Activated CD4-positive, CD25-positive, alpha-beta regulatory T cell (primary cell): ENCODE measurements at places on chromosomes 7 and 10.
A peak's percentile ranks its signal among the peaks of the same experiment; 100 is the strongest.

GRCh38 chr10:132533571-132534260 lies 3.9 kb upstream of the INPP5A start:
- no peak for DNase-seq

- DNase-seq, result no peak
Observed at GRCh38 chr10:6951732-6952131, 371.7 kb upstream of the PRKCQ start.

GRCh38 chr7:149620961-149621360 lies 123.4 kb upstream of the ZNF746 start:
- peak; percentile 39 for DNase-seq

GRCh38 chr7:24401628-24402593 lies 117.9 kb downstream of the NPY start:
- no peak for DNase-seq

GRCh38 chr7:76998285-76998589 lies 33.9 kb downstream of the SPDYE17 start:
- DNase-seq, result no peak

DNA sequence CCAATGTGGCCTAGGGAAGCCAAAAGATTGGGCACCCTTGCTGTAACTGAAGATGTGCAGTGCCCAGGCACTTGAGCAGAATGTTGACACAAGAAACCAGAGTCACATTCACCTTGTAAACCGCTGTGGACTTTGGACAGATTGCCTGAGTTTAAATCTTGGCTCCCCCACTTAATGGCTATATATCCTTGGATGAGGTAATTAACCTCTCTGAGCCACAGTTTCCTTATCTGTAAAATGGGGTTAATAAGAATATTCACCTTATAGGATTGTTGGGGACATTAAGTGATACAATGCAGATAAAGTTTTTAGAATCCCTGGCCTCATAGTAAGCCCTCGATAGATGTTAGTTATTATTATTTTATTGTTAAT lies 331.0 kb downstream of the LRMDA start:
- DNase-seq, result no peak

- no peak for DNase-seq
Observed at GRCh38 chr10:109957092-109957797, 33.9 kb upstream of the XPNPEP1 start.

DNA sequence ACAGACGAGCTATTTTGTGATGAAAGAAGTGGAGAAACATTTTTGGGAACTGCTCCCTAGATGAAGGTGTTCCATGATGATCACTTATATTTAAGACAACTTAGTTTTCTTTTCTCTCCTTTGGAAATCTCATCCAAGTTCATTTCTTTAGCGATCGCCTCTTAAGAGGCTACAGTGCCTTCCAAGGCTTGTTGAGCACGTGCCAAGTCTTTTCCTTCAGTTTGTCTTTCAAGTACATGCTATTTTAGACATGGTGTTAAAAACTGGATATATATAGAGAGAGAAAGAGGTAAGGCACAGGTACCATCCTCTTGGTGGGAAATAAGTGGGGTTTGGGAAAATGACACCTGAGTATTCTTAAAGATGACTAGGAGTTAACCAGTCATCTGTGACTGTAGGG lies 2.7 kb downstream of the ADK start:
- DNase-seq, result no peak

DNA sequence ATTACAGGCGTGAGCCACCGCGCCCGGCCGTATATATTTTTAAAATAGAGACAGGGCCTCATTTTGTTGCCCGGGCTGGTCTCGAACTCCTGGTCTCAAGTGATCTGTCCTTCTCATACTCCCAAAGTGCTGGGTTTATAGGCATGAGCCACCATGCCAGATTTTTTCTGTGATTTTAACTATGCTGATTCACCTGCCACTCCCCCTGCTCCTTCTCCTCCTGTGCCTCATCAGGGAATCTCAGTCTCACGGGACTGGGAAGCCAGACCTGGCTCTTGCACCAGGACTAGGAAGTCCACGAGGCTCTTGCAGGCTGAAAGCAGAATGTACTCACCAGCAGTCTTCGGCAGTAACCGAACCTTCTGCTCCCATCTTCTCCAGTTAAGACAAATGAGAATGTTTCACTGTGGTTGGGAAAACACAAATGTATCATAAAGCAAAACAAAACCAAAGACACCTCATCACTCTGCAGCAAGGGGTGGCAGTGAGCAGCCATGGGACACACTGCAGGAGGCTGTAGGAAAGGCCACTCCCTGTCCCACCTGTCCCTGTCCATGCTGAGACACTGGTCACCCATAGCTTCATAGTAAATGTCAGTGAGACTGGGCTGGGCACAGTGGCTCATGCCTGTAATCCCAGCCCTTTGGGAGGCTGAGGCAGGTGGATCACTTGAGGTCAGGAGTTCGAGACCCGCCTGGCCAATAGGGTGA lies 78.7 kb upstream of the MKRN1 start:
- DNase-seq, result no peak

- DNase-seq, result no peak
Observed at GRCh38 chr10:113627836-113628235, 36.0 kb downstream of the NRAP start.

DNA sequence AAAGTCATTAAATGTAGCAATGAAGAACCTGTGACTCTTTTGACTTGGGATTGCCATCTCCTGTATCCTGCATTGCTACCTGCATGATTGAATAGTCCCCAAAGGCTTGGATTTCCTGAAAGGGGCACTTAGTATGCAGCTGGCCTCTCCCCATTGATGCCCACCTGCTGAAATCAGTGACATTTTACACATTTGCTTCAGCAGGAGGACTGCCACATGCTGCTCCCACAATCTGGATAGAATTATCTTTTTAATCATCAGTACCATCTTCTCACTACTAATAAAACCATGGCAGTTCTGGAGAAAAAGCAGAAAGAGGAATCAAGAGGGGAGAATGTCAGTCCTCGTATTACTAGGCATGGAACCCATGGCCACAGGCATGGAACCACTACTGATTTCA lies 67.8 kb downstream of the SLC13A1 start:
- DNase-seq, result no peak

DNA sequence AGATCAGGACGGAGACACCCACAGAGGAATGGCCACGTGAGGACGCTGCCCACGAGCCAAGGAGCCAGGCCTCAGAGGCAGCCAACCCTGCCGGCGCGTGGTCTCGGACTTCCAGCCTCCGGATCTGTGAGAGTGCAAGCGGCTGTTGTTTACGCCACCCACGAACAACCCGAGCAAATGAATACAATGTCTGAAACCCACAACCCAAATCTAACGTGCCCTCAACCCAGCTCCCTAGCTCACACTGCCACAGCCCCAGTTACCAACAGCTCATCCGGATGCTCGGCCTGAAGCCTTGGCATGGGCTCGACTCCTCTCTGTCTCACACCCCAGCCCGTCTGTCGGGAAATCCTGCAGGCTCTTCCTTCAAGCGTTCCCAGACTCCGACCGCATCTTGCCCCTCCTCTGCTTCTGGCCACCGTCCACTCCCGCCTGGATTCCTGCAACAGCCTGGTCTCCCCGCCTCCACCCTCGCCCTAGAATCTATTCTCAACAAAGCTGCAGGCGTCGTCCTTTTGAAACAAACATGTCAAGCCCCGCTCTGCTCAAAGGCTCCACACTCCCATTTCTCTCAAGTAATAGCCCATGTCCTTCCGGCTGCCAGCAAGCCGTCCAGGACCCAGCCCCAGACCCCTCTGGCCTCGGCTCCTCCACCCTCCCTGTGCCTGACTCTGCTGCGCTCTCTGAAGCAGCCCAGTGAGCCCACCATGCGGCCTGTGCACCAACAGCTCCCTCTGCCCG lies 35.3 kb downstream of the STK32C start:
- DNase-seq, result no peak

DNA sequence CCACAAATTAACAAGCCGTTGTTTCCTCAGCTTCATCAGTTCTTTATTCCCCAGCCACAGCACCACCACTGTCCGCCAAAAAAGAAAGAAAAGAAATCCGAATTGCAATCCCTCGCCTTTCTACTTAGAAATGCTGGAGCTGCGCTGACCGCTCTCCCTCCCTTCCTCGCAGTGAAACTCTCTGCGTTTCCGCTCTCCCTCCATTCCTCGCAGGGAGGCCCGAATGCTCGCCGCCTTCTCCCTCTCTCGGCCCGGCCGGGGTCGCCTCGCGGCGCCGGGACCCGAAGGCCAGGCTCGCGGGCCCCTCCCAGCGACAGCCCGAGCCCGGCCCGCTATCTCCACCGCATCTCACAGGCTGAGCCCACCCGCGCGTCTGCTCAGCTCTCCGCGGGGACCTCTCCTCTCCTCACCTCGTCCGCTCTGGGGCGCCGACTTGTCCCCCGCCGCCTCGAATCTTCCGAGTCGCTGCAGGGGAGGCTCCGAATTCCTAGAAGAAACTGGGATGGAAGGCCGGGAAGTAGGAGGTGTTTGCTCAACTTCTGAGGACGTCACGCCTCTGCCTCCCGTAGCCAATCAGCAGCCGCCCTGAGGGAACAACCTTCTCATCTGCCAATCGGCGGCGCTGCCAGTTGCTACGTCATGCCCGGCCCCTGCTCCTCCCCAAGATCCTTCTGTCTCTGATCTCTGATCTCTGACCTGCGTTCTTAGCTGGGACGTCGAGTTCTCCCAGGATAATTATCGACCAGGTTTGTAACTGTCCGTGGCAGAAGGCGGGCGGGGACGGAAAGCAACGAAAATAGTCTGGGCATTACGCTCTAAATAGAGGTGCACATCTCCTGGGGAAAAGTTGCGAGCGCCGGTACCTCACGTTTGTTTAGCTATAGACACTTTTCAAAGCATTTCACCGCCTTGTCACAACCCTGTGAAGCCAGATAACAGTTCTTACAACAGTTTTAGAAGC lies at the start of gene AASS:
Gene AASS, minus strand, starts transcription at position 499 of the 961 bp plus-strand sequence. CDS start 10,523 bp downstream, outside the sequence.
- DNase-seq, result peak; percentile 14

DNA sequence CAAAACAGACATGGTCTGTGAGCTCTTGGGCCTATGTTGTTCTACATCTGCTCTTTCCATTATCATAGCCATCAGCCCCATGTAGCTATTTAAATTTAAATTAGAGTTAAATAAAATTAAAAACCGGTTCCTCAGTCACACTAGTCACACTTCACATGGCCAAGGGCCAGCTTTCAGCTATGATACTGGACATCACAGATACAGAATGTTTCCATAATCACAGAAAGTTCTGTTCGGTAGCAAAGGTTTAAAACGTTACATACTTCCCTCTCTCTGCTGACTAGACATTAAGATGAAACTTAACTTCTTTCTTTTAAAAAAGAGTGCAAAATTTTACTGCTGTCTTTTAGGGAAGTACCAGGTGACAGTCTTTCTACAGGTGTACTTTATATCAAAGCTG lies 43.0 kb downstream of the SRPK2 start:
- no peak for DNase-seq

- no peak for DNase-seq
Observed at GRCh38 chr7:136138991-136139390, 161.8 kb upstream of the MTPN start.

DNA sequence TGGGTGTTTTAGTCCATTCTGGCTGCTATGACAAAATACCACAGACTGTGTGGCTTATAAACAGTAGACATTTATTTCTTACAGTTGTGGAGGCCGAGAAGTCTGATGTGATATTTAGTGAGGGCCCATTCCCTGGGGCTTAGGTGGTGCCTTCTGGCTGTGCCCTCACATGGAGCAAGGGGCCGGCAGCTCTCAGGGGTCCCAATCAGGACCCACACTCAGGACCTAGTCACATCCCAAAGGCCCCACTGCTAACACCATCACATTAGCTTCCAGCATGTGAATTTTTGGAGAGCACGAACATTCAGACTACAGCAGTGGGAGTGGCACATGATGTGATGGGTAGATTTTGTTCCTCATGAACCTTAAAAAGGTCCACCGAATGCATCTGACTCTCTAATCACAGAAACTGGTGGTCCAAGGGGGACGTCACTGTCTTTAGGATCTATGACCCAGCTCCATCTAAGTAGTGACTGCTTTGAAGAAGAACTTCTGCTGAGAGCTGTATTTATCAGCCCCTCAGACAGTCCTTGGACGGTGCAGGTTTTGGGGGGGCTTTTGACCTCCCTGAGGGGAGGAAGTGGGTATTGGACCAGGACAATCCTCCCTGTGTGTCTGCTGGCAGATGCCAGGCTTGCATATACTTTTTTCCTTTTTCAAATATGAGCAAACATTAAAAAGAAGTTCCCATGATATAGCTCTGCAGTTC lies 154.5 kb upstream of the ZNF32 start:
- no peak for DNase-seq

- DNase-seq, result no peak
Observed at GRCh38 chr7:38773430-38773829, 135.6 kb downstream of the VPS41 start.

GRCh38 chr10:30270247-30270646 lies 78.8 kb downstream of the MTPAP start:
- no peak for DNase-seq

DNA sequence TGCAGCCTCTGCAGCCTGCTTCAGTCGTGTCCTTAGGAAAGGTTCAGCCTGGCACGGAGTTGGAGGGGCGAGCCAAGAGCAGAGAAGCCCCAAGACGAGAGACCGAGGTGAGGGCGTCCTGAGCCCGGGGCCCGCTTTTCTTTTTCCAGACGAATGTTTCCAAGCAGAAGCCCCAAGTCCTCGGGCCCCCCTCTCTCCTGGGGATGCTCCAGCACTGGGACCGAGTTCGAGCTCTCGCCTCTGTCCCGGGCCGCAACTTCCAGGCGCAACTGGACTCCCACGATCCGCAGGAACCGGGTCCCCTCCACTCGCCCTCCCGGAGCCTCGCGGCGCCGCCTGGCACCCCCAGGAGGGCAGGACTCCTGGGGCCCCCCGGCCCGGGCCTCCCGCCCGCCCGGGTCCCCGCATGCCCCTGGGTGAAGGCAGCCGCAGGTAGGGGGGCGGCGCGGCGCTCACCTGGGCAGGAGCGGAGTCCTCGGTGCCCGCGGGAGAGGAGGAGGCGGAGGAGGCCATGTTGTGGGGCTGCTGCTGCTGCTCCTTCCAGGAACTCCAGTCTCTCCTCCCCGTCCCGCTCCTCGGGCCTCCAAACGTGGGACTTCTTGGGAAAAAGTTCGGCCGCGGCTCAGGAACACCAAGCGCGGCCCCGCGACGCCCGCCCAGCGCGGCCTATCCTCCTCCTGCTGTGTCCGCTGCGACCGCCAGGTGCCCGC lies 45.3 kb upstream of the CDK1 start:
- DNase-seq, result no peak

DNA sequence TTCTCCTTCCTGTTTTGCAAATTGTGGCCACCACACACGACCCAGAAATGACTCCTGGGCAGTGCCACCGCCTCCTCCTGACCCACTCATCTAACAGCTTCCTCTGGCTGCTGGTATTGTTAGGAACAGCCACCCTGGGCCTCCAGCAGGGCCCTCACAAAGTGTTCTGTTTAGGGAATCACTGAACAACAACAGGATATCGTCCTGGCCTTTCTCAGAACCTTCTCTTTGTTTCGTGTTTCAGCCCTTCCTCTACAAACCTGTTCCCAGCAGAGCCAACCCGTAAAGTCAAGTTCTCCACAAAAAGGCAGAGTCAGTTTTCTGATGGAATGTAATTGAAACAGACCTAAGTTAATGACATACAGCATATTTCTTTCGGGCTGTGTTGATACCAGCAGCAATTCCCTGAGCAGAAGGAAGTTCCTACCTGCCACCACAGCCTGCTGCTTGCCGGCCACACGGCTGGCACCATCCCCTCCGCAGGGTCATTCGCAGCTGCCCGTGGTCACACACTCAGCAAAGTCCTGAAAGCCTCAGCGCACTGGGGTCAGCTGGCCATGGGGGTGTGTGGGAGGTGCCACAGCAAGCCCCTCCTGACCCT lies 91.7 kb upstream of the PITRM1 start:
- DNase-seq, result no peak
